Activated CD4-positive, alpha-beta T cell treated with anti-CD3 and anti-CD28 coated beads for 48 hours (primary cell): ENCODE measurements at places on chromosomes 6 and 20.

- DNase-seq, result peak; percentile 25
Measured at GRCh38 chr20:21101932-21102575, 4.1 kb downstream of the LINC00237 start.

- no peak for DNase-seq
Measured at GRCh38 chr6:158711264-158711663, 61.4 kb downstream of the SYTL3 start.

- no peak for DNase-seq
Measured at GRCh38 chr6:38367231-38367630, 272.5 kb downstream of the BTBD9 start.

DNA sequence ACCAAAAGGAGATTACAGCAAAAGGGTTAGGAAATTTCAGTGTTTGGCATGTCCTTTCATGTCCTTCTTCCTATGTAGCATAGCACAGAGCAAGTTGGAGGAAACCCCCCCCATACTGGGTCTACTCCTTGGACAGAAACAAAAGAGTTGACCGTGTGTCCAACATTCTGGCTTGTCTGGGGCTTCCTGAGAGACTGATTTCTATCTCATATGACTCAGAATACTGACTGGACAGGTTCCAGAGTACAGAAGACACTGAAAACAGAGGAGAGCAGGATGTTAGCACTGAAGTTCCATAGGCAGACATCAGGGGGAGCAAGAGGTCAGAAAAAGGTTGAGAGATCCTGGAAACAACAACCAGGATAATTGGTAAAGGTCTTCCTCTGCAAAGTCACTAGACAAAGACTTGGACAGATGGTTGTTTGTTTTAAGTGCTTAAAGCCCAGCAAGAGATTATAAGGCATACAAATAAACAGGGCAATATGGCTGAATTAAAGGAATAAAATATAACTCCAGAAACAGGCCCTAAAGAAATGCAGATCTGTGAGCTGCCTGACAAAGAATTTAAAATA is 48.4 kb downstream of the USP49 start:
- peak; percentile 64 for DNase-seq

- no peak for DNase-seq
Measured at GRCh38 chr20:62255976-62256375, 17.7 kb downstream of the OSBPL2 start.
